ENCODE measurements at places on chromosomes 1 and 21.

DNA sequence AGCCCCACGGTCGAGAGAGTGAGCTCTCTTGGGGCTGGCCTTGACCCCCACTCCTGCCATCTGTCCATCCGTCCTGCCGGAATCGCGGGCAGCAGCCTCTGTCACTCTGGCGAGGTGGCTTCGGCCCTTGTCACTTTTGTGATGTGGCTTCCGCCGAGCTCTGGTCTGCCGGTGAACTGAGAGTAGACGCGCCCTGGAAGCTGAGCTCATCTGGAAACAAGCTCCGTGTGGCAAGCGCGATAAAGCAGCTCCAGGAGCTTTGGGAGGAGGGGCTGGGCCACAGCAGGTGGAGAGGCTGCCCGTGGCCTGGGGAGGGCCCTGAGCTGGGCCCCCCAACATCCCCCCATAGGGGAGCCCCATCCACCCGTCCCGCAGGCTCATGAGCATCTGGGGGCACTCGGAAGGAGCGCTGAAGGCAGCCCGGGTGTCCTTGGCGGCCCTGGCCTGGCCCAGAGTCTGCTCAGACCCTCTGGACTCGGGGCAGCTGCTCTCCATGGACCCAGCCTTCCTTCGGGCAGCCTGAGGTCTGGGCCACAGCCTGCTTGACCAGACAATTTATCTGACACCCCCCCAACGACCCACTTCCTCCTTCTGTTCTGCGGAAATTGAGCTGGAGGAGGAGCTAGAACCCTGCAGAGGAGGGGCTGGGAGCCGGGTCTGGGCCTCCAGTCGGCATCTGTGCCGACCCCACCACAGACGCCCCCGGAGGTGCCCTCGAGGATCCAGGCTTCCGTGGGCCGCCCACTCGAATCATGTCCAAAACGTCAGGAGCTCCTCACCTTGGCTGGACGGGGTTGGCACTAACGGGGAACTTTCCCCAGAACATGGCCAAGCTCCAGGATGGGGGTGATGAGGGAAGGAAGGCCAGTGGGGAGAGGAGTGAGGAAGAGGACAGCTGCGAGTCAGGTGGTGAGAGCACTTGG lies 59.1 kb downstream of the SLC19A1 start:
- DNase-seq, result no peak

DNA sequence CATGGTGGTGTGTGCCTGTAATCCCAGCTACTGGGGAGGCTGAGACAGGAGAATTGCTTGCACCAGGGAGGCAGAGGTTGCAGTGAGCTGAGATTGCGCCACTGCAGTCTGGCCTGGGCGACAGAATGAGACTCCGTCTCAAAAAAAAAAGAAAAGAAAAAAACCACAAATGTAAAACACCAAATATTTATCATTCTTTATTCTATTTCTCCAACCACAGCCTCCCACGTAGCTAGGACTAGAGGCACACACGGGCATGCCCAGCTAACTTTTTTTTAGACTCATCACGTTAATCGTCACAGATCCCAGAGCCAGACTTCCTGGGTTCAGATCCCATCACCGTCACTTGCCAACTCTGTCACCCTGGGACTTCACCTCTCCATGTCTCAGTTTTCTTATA lies 13.5 kb downstream of the DNAJC16 start:
- no peak for DNase-seq

GRCh38 chr1:33791251-33791650 lies 72.6 kb upstream of the HMGB4 start:
- no peak for DNase-seq

DNA sequence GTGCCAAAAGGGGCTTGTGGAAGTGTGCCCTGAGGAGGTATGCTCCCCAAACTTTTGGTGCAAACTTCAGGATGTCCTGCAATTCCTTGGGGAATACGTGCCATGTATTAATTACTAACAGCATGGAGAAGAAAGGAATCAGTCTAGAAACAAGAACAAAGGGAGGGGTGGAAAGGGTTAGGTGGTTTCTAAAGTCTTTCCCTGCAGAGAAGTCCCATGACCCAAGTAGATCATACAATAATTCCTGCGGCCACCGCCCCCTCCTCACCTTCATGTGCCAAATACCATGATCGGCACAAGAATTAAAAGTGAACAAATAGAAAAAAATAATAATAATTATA lies 258.2 kb downstream of the PLPP3 start:
- no peak for DNase-seq

DNA sequence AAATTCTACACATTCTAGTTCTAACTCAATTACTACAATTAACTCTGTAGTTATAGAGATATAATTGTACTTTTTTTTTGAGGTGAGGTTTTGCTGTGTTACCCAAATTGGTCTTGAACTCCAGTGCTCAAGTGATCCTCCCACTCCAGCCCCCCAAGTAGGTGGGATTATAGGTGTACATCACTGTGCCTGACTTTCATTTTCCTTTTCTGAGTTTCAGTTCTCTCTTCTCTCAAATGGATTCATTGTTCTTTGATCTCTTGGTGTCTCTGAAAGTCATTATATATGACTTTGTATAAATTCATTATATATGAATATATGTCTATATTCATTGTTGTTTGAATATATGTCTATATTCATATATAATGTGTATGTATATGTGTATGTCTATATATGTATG lies 74.0 kb upstream of the GALNT2 start:
- DNase-seq, result no peak

- DNase-seq, result no peak
Measured at GRCh38 chr1:21935891-21936365, 1.2 kb downstream of the HSPG2 start.

DNA sequence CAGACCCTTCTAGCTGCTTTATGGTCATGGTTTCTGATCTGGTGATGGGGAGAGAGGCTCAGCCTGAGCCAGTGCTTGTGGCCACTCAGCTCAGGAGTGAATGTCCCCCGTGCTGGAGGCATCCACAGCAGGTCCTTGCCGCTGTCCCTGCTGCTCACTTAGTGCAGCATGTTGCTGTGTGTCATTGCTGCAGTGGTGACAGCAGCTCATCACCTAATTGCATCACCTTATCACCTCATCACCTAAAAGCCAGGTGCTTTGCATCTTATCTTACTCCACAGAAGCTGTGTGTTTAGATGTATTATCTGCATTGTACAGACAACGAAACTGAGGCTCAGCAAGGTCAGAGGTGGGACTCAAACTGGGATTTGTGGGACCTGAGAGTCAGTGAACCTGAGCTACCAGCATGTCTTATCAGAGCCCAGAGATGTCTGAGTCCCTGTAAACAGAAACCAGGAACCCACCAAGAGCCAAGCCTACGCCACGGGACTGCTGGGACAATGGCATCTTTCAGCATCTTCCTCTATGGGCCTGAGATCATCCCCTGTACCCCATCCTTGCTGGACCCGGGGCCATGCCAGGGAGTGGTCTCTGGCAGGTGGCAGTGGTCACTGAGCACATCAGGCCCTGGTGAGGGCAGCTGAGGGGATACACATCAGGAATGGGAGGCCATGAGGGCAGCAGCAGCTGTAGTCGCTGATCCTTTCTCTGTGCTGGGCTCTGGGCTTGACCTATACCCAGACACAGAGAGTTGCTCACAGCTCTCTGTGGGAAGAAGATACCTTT lies 6.5 kb downstream of the PODN start:
- no peak for DNase-seq

DNA sequence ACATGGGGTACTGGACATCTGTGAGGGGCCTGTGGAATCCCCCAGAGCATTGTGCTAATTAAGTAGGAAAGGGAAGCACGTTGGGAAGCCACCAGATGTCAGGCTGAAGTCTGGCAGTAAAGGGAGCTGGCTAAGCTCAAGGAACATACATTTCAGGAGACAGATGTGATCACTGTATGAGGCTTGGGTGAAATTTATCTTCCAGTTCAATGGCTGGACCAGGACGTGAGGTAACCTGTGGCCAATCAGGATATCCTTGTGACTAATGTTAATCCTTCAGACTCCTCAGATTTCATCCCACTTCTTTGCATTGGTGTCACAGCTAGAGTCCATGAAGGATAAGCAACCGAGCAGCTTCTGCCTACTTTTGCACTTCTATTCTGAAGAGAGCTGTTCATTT lies 110.2 kb upstream of the APP start:
- DNase-seq, result peak; percentile 42

DNA sequence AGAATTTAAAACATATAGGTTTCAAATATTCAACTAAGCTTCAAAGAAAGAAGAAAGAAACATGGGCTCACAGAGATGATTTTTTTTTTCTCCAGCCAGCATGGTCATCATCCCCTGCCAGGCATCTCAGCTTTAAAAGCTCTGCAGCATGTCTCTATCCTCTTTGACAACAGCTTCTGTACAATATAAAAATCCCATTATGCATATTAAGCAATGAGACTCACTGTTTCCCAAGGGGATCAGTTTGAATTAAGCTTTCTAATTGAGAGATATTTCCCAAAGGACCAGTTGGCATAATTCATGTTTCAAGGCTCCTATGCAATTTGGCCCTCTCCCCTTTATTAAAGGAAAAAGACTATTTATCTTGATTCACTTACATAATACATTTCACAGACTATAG lies 220.3 kb downstream of the GRIK1 start:
- no peak for DNase-seq

DNA sequence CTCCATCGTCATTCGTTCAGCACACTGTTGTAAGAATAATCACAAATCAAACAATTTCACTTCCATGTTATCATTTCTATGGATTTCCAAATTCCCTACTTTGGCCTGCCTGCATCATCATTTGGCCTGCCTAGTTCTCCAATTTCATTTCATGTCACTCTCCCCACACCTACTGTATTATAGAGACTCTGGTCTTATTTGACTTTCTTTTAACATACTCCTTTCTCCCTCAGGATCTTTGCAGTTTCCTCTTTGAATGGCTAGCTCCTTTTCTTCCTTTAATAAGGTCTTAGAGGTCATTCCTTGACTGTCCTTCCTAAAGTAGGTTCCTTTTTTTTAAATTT lies 36.3 kb upstream of the PODN start:
- no peak for DNase-seq

DNA sequence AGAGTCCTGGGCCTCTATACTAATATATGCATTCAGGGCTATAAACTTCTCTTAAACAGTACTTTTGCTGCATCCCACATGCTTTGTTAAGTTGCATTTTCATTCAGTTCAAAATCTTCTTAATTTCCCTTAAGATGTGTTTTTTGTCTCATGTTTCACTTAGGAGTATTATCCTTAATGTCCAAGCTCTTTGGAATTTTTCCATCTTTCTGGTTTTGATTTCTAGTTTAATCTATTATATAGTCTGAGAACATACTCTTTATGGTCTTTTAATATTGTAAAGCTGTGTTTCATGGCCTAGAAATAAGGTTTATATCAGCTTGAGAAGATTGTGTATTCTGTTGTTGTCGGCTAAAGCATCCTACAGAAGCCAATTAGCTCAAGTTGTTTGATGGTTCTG lies 1041.8 kb downstream of the PLA2G4A start:
- no peak for DNase-seq

GRCh38 chr1:26429721-26430120 lies 2.4 kb upstream of the DHDDS start:
- no peak for DNase-seq

DNA sequence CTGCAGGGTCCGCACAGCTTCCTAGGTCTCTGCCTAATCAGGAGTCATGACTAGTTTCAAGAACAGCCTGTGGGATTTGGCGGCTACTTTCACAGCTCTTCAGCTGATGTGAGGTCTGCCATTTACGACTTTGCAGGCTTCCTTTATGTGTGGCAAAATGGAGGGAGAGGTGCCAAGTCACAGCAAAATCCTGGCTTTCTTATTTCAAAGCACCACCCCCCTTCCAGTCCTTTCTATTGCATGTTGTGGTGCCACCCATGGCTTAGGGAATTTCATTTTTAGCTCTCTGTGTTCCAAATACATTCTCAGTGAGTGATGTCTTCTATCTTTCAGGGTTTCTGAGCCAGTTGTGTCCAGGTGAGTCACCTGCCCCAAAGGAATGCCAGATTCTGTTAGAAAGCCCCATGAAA lies 75.1 kb upstream of the WLS start:
- no peak for DNase-seq

- peak; percentile 92 for DNase-seq
Measured at GRCh38 chr1:1000357-1001056, 610 bp upstream of the HES4 start.

GRCh38 chr1:183780757-183781156 lies 24.2 kb upstream of the RGL1 start:
- no peak for DNase-seq

GRCh38 chr1:212070720-212071302 lies 35.3 kb downstream of the DTL start:
- no peak for DNase-seq

- no peak for DNase-seq
Measured at GRCh38 chr1:110218137-110218536, 8.0 kb downstream of the KCNC4 start.

- no peak for DNase-seq
Measured at GRCh38 chr1:3986686-3987218, 86.7 kb upstream of the C1orf174 start.

DNA sequence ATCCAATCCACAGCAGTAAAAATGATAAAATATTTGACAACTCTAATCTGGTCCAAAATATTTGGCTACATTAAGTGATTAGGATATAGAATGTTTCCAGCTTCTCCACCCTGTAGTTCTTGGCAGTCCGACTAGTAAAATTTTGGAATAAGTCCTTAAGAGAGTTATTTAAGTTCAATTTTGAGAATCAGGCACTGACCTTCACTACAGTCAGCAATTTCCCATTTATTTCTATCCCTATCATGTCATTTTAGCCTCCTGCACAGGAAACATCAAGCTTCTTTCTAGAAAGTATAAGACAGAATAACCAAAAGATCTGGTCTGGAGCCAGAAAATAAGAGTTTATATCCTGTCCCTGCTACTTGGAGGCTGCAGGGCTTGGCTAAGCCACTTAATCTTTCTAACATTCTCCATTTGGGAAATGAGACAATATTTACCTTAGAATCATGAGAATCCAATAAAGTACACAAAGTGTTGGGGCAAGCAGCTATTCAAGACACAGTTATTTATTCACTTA lies 162.2 kb downstream of the DPYD start:
- DNase-seq, result no peak

- no peak for DNase-seq
Measured at GRCh38 chr1:70608815-70609214, 197.7 kb downstream of the CTH start.

- DNase-seq, result no peak
Measured at GRCh38 chr1:86378813-86379212, 17.3 kb downstream of the ODF2L start.

GRCh38 chr1:93844262-93845045 lies 34.6 kb downstream of the DNTTIP2 start:
- DNase-seq, result peak; percentile 49

DNA sequence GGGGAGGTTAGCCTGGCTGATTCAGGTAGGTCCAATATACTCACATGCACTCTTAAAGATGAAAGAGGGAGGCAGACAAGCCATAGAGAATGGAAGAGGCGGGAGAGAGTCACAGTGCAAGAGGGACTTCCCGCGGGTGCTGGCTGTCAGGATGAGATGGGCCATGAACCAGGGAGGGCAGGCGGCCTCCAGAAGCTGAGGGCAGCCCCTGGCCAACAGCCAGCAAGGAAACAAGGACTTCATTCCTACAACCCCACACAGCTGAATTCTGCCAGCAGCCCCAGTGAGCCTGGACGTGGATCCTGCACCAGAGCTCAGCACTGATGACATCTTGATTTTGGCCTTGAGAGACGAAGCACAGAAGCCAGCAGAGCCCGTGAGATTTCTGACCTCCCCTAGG lies 15.1 kb upstream of the B3GALT5 start:
- DNase-seq, result no peak
